ENCODE measurements at places on chromosomes 6 and 20. TPM values are rescaled to one million over a fixed set of nuclear protein-coding genes. Genes with fewer than 3 reads are reported as not detected.

- DNase-seq = peak; percentile 88
Observed at GRCh38 chr6:36912586-36912985, 26.8 kb downstream of the C6orf89 start.

DNA sequence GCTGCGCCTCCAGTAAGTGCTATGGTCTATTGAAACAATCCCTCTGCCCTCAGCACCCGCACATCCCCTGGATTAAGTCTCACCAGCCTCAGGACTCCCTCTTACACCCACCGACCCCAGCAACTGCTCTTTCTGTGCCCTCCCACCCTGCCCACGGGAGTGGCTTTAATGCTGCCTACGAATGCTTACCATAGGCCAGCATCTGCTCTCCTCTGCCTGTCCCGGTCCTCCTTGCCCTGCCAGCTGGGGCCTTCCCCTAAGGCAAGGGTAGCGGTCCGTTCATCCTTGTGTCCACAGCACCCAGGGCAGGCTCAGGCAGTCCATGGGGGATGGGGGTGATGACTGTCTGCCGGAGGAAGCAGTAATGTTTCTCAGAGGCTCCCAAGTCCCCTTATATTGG lies 4.1 kb downstream of the EBF4 start:
- DNase-seq = peak; percentile 45

DNA sequence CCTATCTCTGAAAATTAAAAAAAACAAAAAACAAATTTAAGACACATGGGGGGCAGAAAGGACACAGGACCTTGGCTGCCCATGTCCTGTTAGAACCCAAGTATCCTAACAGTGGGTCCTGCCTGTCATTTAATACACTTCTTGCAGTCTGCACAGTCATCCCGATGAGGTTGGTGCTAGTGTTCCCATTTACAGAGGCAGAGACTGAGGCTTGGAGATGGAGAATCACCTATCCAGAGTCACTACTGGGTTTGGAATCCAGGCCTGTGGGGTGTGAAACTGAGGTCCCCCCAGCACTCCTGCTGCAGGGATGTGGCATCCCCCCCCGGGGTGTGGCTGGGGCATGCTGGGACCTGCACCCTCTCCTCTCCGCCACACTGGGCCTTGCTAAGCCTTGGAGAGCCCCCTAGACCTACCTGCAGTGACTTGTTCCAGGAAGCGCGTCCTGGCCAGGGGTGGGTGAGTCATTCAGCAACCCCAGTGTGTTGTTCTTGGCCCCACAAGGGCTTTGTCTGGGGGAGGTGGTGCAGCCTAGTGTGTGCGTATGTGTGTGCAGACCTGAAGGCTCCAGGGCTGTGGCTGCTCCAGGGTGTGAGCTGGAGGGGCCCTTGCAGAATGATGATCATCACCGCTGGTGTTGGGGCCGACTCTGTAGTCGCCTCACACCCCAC lies 49.7 kb downstream of the BCAS4 start:
- peak; percentile 94 for DNase-seq

GRCh38 chr6:4105980-4106536 lies 27.1 kb upstream of the FAM217A start:
- peak; percentile 61 for DNase-seq

DNA sequence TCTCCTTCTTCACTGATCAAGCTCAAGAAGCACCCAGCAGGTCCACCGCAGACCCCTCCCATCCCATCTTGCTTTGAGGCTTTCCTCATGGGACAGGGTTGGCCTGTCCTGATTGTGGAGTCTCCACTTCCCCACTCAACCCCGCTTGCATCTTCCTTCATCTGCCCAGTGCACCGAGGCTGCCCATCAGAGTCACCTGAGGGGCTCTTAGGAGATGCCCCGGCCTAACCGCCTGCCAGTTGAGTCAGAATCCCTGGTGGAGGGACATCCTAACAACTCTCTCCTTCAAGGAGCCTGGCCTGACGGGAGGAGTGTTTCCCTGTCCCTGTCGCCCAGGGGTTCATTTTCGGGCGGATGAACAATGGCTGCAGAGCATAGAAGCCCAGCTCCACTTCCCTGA lies 46.1 kb downstream of the RBM38 start:
- no peak for DNase-seq

- DNase-seq = no peak
Observed at GRCh38 chr6:11093376-11093625, 333 bp upstream of the SMIM13 start.

GRCh38 chr6:158586652-158587051 lies 26.8 kb downstream of the TMEM181 start:
- no peak for DNase-seq

- no peak for DNase-seq
Observed at GRCh38 chr20:41095110-41095969, 42.0 kb upstream of the PLCG1 start.

GRCh38 chr6:42316981-42317380 lies 99.3 kb upstream of the MRPS10 start:
- DNase-seq = no peak

DNA sequence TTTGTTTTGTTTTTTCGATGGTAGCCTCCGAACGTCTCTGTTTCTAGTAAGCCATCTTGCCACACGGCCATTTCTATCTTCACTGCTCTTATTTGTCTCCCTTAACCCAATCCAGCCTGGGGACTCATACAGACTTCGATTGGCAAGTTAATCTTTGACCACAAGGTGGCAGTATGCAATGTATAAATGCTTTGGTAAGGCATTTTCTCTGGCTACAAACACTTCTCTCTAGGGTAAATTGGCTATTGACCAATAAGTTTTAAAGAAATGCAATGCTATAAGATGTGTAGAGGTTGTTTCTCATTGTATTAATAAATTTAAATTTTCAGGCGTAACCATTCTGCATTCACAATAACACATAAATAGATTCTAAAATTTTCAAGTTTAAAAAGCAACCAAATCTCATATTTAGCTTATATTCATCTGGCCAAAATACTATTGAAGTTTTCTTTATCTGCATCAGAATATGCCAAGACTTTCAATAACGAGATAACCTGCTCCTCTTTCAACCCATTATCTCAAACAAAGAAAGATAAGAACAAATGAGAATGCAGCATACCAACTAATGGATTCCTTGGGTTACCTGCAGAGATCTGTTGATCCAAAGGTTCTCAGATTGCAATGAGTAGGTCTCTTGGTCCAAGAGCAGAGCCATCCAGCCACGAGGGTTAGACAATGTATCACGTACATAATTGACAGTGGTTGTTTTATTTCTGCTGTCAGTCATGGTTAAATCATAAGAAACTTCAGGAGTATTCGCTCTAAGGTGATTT lies 231.9 kb downstream of the PKHD1 start:
- peak; percentile 87 for DNase-seq

- DNase-seq = no peak
Observed at GRCh38 chr6:48628316-48628715, 517.3 kb upstream of the PTCHD4 start.

- no peak for DNase-seq
Observed at GRCh38 chr6:145327586-145327985, 407.7 kb downstream of the EPM2A start.

DNA sequence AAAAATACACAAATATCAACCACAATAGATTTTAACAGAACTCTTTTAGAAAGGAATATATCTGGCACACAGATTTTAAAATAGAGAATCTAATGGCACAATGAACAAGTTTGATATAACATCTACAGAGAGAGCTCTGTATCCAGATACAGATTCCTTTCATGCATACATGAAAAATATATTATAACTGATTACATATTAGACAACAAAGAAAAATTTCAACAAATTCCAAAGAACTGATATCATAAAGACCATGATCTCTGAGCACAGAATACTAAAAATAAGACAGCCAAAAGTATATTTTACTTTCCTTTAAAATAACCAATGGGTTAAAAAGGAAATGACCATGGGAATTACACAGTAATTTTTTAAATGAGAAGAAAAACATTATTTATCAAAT lies 74.1 kb upstream of the MAP7 start:
- no peak for DNase-seq

GRCh38 chr6:6583836-6584235 lies 4.7 kb upstream of the LY86 start:
- no peak for DNase-seq

DNA sequence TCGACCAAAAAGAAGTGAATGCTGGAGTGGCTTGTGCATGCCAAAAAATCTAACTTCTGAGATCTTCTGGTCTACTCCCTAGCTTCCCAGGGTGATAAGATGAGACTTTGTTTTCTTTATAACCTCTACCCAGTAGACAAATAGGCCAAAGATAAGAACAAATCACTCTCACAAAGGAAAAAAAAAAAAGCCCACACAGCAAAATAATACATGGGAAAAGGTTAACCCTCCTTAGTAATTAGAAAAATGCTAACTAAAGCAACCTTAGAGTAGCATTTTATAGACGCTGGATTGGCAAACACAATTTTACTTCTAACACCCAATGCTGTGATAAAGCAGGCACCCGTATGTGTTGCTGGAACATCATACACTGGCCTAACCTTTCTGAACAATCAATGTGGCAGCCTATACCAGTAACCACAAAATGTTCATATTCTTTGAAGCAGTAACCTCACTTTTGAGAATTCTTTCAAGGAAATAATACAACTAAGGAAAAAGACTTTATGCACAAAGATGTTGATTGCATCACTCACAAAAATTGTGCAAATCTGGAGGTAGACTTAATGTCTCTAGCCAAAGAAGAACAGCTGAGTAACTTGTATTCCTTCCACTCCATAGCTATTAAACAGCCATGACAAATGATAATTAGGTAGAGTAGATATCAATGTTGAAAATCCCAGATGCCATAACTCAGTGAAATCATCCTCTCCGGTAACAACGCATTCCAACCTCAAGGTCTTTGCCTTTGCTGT lies 116.3 kb upstream of the QKI start:
- DNase-seq = no peak

GRCh38 chr20:33647603-33648395 lies 14.3 kb upstream of the C20orf144 start:
- peak; percentile 98 for DNase-seq

- DNase-seq = peak; percentile 56
Observed at GRCh38 chr6:79084693-79085092, 6.6 kb upstream of the PHIP start.

DNA sequence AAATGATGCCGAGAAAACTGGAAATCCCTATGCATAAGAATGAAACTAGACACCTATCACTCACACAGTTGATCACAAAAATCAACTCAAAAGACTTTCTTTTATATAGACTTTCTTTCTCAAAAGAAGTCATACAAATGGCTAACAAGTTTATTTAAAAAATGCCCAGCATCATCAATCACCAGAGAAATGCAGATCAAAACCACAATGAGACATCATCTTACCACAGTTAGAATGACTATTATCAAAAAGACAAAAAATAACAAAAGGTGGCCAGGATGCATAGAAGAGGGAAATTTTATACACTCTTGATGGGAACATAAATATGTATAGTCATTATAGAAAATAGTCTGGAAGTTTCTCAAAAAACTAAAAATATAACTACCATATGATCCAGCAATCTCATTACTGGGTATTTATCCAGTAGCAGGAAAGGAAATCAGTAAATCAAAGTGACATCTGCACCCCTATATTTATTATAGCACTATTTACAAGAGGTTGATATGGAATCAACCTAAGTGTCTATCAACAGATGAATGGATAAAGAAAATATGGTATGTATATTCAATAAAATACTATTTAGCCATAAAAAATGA lies 3.4 kb upstream of the RNF217 start:
- DNase-seq = no peak

DNA sequence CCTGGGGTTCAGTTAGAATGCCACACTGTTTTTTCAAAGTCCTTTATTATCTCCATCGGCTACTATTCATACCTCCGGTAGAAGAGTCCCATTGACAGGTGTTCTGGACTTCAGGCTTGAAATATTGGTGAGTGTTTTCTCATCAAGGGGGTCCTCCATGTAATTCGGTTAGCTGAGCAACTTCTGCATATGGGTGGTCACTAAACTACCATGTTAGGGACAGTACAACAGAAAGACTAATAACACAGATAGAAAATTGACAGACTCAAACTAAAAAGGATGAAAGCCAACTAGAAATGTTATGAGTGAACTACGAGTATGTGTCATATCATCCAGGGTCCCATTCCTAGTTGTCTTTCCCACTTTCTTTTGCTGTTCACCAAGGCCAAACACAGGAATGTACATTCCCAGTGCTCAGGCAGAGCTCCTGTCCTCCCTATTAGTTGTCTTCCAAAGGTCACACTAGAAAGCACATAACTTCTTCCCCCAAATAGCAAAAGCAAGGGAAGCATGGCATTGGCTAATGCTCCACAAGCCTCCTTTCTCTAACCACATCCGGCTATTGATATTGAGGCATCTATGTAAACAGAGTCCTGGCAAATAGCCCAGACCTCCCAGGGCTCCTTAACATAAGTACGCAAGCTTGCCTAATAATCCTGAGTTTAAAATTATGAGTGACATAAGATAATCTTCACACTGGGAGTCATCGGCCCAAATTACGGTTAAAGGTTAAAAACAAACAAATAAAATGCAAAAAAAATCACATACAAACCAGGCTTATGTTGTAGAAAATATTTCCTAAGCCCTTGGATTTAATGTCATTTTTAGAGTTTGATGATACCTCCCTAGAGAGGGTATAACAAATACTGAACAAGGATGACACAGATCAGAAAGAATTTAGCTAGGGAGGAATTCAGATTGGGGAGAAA lies 13.2 kb downstream of the CCN2 start:
- no peak for DNase-seq

- DNase-seq = peak; percentile 70
Observed at GRCh38 chr20:41154436-41155176, 17.3 kb downstream of the PLCG1 start.

DNA sequence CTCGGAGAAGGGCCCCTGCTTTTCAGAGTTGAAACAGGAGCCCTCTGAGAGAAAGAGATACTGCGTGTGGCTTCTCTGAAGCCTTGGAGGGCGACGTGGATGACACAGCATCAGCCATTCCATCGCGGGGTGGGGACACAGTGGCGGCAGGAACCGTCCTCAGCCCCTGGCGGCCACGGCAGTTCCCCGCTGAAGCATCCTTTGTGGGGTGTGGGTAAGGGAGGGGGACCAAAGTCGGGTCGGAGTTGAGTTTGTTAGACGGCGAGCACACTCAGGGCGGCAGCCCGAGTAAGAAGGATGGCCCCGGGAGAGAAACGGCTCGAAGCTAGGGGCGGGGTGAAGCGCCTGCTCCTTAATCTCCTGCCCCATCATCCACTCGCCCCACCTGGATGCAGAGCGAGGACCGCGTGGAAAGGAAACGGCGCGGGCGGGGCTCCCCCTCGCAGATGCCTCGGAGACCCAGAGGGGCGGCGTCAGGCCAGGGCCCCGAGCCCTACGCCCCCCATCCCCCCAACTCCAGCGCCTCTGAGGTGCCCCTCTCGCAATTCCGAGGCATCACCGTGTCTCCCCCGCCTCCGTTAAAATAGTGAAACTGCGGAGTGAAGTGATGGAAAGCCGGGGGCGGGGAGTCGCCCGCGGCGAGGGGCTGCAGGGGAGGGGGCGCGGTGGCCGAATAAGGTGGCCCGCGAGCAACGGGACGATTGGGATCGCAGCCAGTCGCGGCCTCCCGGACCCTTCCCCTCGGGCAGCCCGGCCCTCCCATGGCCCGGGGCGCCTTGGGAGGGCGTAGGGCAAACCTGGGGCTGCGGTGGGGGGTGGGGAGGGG lies 796 bp upstream of the RREB1 start:
- DNase-seq = peak; percentile 91

GRCh38 chr6:39266375-39266774 lies 37.1 kb upstream of the KCNK5 start:
- no peak for DNase-seq

MKKS gene
- 8.8 TPM for total RNA-seq

SLC16A10 gene
- total RNA-seq = not detected

PROCR gene
- total RNA-seq = 35.9 TPM

CNR1 gene
- not detected for total RNA-seq

KCNG1 gene
- 16.3 TPM for total RNA-seq

PLCB4 gene
- total RNA-seq = 13.0 TPM

GTSF1L gene
- total RNA-seq = not detected

TAB2 gene
- 34.8 TPM for total RNA-seq

NANP gene
- total RNA-seq = 11.2 TPM

Measured in osteoblast (primary cell).